ENCODE measurements at places on chromosomes 16 and 17.
A peak's percentile ranks its signal among the peaks of the same experiment; 100 is the strongest.

GRCh38 chr16:27436065-27436464 lies 34.1 kb downstream of the IL21R start:
- no peak for DNase-seq

- no peak for DNase-seq
Observed at GRCh38 chr17:42463976-42464400, 5.3 kb downstream of the ATP6V0A1 start.

- no peak for DNase-seq
Observed at GRCh38 chr16:79598348-79599181, 2.0 kb downstream of the MAF start.

DNA sequence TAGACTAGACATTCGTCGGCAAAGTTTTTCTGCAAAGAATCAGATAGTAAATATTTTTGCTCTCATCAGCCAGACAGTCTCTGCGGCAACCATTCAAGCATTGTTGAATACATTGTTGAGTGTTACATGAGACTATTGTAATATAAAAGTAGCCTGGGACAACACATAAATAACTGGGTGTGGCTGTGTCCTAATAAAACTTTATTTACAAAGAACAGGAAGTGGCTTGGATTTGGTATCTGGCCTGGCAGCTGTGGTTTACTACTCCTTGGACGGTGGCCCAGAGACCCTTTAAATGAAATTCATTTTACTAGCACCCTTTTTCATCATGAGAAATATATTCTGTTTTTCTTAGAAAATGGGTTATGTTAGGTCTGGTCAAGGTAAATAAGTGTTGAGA lies 297.2 kb downstream of the WWOX start:
- no peak for DNase-seq

- no peak for DNase-seq
Observed at GRCh38 chr17:76500747-76501017, 541 bp downstream of the RHBDF2 start.

GRCh38 chr16:31038993-31039392 lies 5.6 kb downstream of the STX4 start:
- DNase-seq = no peak

DNA sequence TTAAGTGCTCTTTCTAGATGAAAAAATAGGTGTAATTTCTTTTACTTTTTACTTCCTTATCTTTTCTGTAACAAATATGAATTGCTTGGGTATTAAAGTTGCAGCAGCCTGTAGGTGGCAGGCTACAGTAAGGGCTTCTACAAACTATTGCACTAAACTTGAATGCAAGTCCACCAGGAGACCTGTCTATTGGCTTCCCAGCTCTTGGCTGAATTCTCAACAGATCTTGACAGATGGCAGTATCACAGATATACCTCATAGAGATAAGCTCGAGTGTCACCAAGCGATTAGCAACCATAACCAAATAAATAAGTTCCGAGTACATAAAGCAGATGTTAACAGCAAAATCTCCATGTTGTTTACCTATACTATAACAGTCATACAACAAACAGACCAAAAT lies 5.9 kb downstream of the BBS2 start:
- DNase-seq = no peak

- DNase-seq = no peak
Observed at GRCh38 chr16:85250609-85251223, 138.4 kb upstream of the CIBAR2 start.

DNA sequence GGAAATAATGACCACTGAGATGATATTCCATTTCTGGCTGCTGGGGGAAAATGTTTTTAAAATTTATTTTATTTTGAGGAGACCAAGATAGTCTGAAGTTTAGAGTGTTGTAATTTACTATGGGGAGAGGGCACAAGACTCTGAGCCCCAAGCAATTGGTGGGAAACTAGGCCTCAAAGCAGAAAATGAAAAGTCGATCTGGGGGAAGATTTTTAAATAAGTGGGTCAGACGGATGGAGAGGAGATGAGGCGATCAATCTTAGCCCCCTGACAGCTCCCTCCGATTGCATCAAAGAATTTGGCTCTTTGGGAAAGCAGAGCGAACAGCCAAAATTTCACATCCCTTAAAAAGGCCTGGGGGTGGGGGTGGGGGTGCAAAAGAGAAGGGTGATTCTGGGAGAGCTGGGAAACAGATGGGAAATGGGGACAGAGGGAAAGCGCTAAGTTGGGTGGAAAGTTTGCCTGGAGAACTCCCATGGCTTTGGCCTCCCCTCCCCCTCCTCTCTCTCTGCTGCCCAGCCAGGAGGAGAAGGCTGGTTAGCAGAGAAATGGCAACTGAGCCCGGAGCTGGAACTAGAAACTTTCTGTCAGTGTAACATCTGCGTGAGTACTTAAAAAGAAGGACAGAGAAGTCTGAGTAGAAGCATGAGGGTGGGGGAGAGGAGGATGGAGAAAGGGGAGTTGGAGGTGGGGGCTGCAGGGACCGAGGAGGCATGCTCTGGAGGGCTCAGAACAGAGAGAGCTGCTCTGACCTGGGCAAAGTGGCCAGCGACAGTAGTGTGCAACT lies 1.4 kb upstream of the HOXB2 start:
- DNase-seq = no peak

DNA sequence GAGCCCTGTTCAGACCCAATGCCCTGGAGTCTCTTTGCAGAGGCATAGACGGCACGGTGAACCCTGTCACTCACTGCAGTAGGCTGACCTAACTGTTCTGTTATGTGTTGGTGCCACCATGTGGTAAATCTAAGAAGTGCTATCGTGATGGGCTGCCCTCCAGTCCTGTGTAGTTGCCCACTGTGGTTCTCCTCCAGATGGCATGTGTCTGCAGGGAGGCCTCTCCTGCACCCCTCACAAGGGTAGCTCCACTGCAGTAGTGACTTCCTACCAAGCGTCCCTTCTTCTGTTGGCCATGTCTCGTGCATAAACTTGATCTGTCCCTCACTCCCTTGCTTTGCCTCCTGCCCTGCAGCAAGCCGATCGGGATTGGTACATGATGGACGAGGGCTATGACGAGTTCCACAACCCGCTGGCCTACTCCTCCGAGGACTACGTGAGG lies 5.8 kb downstream of the DHX38 start:
- no peak for DNase-seq

- DNase-seq = no peak
Observed at GRCh38 chr16:27625050-27625697, 75.2 kb downstream of the KATNIP start.

- no peak for DNase-seq
Observed at GRCh38 chr16:81694494-81695280, 84.4 kb upstream of the PLCG2 start.

GRCh38 chr17:80416260-80416939 lies 1.4 kb downstream of the ENDOV start:
- DNase-seq = no peak

DNA sequence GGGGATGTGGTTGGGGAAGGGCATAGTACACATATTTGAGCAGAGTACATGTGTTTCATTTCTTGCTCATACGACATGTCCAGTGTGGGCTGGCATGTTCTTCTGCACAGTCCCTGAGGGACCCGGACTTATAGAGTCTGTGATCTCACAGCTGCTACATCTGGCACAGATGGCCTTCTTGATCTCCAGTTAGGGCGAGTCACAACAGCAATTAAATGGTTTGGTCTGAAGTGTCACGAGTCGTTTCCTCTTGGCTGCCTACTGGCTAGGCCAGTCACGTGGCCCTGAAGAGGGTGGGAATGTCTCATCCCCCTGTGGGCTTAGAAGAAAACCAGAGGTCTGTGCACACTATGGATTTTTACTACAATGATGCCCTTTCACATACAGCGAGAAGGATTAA lies 443.6 kb downstream of the WWOX start:
- no peak for DNase-seq

- DNase-seq = no peak
Observed at GRCh38 chr16:62256406-62256805, 220.2 kb upstream of the CDH8 start.

DNA sequence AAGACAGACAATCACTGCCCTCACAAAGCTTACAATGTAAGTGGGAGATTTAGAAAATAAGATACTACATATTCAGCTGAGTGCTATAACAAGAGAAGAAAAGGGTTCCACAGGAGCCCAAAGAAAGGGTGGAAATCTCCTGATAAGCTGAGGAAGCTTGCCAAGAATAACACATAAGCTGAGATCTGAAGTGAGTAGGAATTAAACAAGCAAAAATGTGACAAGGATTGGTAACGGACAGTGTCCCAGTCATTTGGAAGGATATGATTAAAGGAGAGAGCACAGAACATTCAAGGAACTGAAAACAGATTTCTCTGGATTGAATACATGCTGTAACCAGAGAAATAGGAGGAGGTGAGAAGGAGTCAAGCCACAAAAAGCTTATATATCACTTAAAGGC lies 13.0 kb downstream of the CDYL2 start:
- no peak for DNase-seq

DNA sequence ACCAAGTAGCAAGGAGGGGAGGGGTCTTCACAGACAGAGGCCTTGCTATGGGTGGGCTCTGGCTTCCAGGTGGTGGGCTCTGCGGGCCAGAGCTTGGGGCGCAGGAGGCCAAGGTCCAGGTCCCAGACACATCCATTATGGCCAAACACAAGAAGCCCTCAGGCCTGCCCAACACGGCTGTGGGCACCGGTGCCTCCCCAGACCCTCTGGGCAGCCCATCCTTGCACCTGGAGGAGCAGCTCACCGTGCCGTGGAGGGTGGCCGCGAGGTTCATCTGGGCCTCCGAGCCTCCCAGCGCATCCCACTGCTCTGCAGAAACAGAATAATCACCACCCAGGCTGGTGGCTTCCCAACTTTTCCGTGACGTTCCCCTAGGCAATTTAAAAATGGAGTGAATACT lies 55.9 kb downstream of the TBC1D16 start:
- DNase-seq = no peak

- DNase-seq = no peak
Observed at GRCh38 chr17:45841883-45842525, 2.7 kb upstream of the SPPL2C start.

DNA sequence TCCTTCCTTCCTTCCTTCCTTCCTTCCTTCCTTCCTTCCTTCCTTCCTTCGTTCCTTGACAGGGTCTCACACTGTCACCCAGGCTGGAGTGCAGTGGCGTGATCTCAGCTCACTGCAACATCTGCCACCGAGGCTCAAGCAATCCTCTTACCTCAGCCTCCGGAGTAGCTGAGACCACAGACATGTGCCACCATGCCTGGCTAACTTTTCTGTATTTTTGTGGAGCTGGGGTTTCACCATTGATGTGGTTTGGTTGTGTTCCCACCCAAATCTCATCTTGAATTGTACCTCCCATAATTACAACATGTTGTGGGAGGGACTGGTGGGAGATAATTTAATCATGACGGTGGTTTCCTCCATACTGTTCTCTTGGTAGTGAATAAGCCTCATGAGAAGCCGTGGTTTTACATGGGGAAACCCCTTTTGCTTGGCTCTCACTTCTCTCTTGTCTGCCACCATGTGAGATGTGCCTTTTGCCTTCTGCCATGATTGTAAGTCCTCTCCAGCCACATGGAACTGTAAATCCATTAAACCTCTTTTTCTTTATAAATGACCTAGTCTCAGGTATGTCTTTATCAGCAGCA lies 90.3 kb upstream of the MPHOSPH6 start:
- DNase-seq = no peak

- no peak for DNase-seq
Observed at GRCh38 chr16:4426021-4426684, 485 bp downstream of the DNAJA3 start.

DNA sequence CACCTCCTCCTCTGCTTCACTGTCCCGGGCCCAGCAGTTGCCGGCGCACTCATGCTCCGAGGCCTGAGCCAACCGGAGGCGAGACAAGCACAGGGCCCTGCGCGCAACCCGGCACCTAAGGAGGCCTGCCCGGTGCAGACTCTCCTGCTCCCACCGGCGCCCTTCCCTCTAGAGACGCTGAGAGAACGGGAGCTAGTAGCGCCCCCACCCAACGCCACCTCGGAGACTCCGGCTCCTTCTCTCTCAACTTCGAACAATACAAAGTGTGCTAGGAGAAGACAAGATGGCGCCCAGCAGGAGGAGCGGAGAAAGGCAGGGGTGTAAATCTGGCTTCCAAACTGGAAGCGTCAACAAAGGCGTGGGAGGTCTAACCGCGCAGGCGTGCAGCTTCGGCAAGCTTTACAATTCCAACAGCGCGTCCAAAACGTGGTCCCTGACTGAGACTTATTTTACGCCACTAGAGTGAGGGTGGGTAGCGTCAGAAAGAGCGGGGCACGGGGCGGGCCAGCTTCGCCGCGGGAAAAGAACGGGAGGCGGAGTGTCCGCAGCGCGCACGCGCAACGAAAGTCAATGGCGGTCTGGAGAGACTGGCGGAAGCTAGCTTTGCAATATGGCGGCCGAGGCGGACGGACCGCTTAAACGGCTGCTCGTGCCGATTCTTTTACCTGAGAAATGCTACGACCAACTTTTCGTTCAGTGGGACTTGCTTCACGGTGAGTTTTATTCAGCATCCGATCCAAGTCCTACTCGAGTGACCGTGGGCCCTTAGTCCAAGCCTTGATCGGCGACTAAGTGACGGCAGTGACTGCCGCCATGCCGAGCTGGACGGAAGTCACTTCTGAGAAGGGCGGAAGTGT lies at the start of gene MPDU1:
Gene MPDU1 (plus strand): TSS at position 600 of the 857 bp plus-strand sequence. CDS start 11 bp downstream, at position 611.
- peak; percentile 84 for DNase-seq

DNA sequence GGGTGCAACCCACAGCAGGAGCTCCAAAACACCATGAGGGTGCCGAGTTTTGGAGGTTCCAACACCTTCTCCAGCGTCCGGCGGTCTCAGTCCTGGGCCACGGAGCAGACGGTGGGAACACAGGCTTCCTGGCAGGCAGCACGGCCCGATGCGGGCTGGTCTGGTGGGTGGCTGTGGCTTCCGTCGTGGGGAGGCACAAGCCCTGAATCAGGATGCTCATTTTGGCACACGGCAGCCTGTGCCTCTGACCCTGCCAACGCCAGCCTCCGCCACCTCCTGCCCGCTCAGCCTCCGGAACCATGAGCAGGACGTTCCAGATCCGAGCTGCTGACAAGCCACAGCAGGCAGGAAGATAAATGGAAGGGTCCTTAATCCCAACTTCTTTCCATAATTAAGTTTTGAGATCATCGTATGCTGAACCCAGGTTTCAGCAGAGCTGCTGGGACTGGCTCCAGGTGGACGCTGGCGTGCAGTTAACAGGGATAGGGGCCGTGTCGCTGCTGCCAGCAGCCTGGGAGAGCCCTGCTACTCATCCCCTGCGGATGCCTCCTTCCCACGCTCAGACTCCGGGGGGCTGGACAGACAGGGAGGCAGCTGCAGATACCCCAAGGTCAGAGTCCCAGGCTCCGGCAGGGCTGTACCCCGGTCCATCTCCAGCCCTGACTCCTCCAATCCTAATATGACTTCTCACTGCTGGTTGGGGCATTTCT lies 136.6 kb downstream of the ENGASE start:
- no peak for DNase-seq

DNA sequence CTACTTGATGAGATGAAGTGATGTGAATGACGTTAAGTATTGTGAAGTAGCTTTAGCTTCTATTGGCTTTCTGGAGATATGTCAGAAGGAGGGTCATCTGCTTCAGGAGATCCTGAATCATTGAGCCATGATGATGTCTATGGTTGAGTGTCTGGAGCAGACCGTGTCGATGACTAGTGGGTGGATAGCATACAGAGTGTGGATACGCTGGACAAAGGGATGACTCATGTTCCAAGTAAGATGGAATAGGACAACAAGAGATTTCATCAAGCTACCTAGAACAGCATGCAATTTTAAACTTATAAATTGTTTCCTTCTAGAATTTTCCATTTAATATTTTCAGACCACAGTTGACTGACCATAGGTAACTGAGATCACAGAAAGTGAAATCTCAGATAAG lies 116.1 kb upstream of the RBBP6 start:
- DNase-seq = no peak

- DNase-seq = no peak
Observed at GRCh38 chr16:65737831-65738230, 616.0 kb upstream of the CDH11 start.

All from stimulated activated CD4-positive, alpha-beta T cell treated with anti-CD3 and anti-CD28 coated beads, Interleukin-1b, Interleukin-23, amount 100 ng/mL, for 1 hour (primary cell).